CD8-positive, alpha-beta T cell (primary cell): ENCODE measurements at places on chromosomes 12 and 14. TPM values are rescaled to one million over a fixed set of nuclear protein-coding genes. Genes with fewer than 3 reads are reported as not detected.

Gene ASCL1
- not detected for total RNA-seq

Gene DEPDC4
- total RNA-seq: 0.33 TPM

Gene TMTC1
- not detected for total RNA-seq

Gene SLC25A47
- total RNA-seq: not detected

Gene TNS2
- 3.2 TPM for total RNA-seq

Gene PCBP2
- total RNA-seq: 1,255 TPM

Gene SLC39A5
- not detected for total RNA-seq

Gene RNF212B
- total RNA-seq: not detected

Gene SSTR1
- not detected for total RNA-seq

Gene DIO3
- total RNA-seq: not detected

Gene MARK3
- total RNA-seq: 124 TPM

Gene KLRB1
- 58.3 TPM for total RNA-seq

Gene STAC3
- total RNA-seq: 1.5 TPM

Gene ARHGEF25
- total RNA-seq: 0.36 TPM

GRCh38 chr14:54353694-54354093 lies 43.1 kb upstream of the CDKN3 start:
- no peak for DNase-seq

GRCh38 chr14:75597149-75597548 lies 18.7 kb downstream of the FLVCR2 start:
- no peak for DNase-seq

DNA sequence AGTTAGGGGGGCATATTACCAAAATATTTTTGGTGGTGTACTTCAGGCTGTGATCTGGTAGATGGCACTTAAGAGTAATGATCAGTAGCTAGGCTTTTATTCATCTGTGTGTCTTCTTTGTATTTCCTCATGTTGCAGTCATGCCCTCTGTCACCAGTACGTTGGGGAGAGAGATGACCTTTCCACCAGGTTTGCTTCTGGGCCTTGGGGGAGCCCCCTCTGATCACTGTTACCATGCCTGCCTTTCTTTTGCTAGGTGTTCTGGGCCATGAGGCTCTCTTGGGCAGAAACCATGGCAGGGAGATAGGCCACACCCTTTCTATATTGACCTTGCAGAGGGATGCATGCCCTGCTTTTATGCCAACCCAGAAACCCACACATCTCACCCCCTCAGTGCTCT lies 208.5 kb downstream of the RAD51B start:
- no peak for DNase-seq

GRCh38 chr14:99518441-99519346 lies 37.5 kb downstream of the CCNK start:
- DNase-seq: peak; percentile 84

DNA sequence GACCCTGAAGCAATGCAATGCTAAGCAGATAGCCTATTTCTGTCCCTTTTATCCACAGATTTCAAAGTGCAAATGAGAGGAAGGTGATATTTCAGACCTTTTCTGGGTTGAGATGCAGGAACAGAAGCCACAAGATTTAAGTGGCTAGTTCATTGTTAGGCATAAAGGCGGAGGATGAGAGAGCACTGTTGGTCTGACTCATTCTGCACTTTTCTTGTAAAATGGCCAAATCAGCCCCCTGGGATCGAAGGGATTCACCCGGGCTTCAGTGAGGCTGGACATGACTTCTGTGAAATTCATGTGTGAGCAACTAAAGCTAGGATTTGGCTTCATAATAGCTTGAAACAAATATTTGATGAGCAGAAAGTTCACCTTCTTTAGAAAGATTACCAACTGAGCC lies 101.9 kb upstream of the OVCH1 start:
- DNase-seq: no peak

GRCh38 chr14:50622978-50623377 lies 45.1 kb downstream of the SAV1 start:
- DNase-seq: no peak

GRCh38 chr14:104152246-104152575 lies 13.8 kb downstream of the KIF26A start:
- DNase-seq: no peak

GRCh38 chr14:104135904-104136471 lies 2.4 kb upstream of the KIF26A start:
- DNase-seq: peak; percentile 17

GRCh38 chr12:103012884-103013283 lies 55.4 kb downstream of the ASCL1 start:
- no peak for DNase-seq

DNA sequence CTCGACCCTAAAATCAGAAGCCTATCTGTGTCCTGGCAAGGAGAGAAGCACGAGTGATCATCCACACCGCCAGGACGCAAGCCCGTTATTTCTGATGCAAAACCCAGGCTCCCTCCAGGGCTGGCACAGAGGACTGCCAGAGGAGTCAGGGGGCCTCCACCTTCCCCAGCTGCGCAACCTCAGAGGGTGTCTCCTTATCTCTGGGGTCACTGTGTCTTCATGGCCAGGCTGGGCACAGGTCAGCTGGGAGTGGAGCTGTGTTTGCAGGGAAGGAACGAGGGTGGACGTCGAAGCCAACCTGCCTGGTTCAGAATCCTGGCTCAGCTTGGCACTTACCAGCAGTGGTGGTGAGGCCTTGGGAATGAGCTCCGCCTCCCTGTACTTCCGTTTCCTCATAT lies 12.0 kb upstream of the SERPINA3 start:
- no peak for DNase-seq

DNA sequence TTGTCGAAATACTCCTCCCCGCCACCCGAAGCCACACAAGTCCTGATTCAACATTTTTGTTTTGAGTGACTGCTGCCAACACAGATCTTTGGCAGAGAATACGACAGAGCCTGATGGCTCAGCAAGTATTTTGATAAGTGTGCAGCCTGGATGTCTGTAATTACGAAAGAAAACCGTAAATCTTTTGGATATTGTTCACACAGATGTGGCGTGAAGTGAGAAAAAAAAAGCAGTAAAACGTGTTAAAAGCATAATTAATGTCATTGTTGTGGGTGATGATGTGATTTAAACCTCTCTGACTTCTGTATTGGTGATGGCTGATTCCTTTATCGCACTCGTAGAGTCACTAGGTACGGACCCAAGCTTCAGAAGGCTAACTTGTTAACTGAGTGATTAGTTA lies 98.7 kb downstream of the PHETA1 start:
- no peak for DNase-seq

DNA sequence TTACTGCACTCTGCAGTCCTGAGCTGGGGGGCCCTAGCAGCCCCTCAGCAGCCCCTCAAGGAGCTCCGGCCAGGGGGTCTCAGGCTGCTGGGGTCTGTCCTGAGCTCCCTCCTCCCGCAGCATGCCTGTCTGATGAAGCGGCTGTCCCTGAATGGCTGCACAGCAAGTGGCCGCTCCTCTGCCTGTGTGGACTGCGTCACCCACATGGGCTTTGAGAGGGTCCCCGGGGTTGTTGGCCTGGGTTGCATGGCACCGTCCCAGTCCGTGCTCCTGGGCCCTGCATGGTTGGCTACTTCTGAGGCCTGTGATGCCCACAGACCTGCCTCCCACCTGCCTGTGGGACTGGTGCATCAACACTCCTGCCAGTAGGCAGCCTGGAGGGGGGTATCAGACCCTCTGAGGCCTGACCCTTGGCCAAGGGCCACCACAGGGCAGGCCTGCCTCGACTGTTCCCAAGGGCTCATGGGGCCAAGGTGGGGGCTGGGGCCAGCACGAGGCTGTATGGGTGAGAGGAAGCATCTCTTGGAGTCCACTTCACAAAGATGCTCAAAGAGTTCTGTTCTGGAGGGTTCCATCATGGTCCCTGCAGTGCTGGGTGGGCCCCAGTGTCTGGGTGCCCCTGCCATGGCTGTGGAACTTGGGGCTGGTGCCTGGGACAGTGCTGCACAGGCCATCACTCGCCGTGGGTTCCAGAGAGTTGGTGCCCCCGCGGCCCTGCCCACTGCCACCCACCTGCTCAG lies 12.2 kb downstream of the CEP170B start:
- DNase-seq: no peak

- DNase-seq: no peak
These were observed 370.6 kb upstream of the PRICKLE1 start for GRCh38 chr12:42960087-42960527.

DNA sequence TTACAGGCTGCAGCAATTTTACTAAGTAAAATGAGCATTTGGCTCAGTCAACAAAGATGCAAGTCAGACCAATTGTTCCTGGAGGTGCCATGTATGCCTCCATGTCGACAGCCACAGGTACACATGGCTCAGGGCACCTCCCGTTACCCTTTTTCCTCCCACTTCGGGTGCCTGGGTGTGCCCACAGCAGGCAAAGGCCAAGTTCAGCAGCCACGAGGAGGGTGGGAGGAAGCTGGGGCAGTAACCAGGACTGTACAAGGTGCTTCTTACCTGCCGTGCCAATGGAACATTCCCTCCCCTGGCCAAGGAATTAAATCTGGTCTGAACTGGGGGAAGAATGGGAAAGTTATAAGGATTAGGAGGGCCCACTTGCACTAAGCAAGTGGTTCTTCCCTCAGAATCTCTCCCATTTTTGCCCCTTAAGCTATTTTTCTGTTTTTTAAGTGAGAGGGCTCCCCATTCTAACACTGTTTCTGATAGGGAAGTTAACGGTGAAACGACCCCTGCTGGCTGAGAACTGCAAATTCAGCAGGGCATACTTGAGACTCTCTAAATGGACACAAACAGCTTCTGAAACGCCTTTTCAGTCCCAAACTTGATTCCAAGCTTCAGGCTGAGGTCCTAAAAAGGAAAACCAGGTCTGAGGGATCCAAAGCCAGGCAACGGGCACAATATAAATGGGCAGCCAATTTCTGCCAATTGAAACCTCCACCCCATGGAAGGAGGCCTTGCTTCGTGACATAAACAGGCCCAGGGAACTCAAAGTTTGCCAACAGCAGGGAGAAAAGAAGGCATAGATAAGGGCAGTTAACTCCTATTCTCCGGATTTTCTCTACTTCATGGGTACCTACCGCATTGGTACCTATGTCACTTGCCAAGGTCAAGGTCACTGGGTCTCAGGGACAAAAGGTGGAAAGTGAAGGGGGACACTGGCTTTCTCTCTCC lies 24.8 kb downstream of the CLECL1 start:
- peak; percentile 73 for DNase-seq

DNA sequence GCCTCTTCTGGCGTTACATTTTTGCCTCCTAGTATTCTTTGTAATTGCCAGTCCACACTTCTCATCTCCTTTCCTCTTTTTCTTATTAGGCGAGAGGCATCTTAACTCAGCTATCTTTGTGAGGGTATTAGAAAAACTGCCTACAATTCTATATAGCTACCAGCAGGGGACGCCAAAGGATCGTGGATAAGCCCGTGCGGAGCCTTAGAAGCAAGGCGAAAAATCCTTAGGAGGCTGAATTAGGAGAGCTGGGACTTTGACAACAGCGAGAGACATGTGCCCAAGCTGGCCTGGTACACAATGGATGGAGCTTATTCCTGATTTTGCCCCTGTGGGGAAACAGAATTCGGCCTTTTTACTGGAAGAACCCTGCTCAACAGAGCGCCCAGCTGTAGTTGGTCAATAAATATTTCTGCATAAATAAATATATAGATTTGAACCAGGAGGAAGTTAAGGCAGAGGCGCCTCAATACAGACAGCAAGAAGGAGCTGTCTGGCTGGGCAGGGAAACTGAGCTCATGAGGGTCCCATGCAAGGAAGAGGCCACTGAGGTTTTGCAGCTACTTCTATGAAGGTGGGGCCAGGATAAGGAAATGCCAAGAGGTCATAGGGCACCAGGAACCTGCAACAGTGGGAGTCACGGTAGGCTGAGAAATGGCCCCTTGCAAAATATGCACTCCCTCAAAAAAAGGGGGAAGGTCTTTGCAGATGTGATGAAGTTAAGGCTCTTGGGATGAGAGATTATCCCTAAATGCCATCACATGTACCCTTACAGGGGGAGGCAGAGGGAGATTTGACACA lies 14.6 kb upstream of the RBM19 start:
- DNase-seq: no peak

GRCh38 chr12:121819212-121819949 lies 15.6 kb downstream of the SETD1B start:
- no peak for DNase-seq

DNA sequence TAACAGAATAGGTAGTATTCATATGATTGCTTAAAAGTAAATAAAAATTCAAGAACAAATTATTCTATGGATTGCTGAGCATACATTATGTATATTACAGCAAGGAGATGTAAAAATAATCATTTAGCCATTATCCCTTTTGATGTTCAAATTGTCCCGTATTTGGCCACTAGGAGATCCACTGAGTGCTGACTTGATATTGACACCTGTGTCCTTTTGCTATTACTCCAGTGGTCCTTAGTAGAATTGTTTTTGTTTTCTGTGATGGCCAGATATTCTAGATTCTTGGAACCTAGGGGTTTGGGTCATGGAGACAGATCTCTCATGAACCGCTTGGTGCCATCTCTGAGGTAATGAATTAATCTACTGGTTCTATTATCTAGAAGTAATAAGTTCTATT lies 16.8 kb downstream of the ERO1A start:
- peak; percentile 51 for DNase-seq

GRCh38 chr14:57495416-57495815 lies 1.8 kb upstream of the CCDC198 start:
- DNase-seq: no peak
